ENCODE measurements at places on chromosomes 6 and 20. TPM values are rescaled to one million over a fixed set of nuclear protein-coding genes. Genes with fewer than 3 reads are reported as not detected.
A peak's percentile ranks its signal among the peaks of the same experiment; 100 is the strongest.

DNA sequence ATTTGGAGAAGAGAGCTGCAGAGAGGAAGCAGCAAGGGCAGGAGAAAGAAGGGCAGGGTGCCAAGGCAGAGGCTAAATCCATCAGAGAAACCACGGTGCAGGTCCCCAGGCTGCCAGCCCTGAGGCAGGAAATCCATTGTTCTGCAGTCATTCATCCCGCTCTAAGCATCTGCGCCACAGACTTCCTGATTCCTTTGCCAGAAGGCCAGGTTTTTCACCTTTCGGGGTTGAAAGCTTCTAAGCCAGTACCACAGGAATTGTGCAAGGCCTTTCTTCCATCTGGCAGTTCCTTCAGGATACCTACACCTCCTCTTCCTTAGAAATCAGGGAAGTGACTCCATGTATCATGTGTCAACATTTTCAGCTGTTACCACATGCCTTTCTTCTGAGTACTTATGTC, 45.6 kb downstream of the ADGRF5 start:
- peak; percentile 85 for DNase-seq

GRCh38 chr20:10110151-10110550, 75.4 kb downstream of the ANKEF1 start:
- DNase-seq: no peak

Gene EMILIN3
- 0.63 TPM for total RNA-seq

- no peak for DNase-seq
These were observed 49.1 kb upstream of the UBR2 start for GRCh38 chr6:42514745-42515144.

Gene GPR63
- 1.6 TPM for total RNA-seq

Gene FAM83D
- 48.3 TPM for total RNA-seq

Gene TP53TG5
- not detected for total RNA-seq

All from mucosa of gallbladder (tissue), 1 donor.